ENCODE measurements at places on chromosomes 1 and 21. TPM values are rescaled to one million over a fixed set of nuclear protein-coding genes. Genes with fewer than 3 reads are reported as not detected.

The CFH gene
- polyA plus RNA-seq = 4.9 TPM

The NCMAP gene
- not detected for polyA plus RNA-seq

The SPATC1L gene
- polyA plus RNA-seq = 8.3 TPM

The ASCL5 gene
- not detected for polyA plus RNA-seq

The SMIM1 gene
- polyA plus RNA-seq = 5.9 TPM

Measured in SK-N-SH (cell line).